ENCODE measurements at places on chromosomes 1 and 21.

GRCh38 chr21:31254131-31254530 is 89.9 kb downstream of the TIAM1 start:
- DNase-seq: no peak

DNA sequence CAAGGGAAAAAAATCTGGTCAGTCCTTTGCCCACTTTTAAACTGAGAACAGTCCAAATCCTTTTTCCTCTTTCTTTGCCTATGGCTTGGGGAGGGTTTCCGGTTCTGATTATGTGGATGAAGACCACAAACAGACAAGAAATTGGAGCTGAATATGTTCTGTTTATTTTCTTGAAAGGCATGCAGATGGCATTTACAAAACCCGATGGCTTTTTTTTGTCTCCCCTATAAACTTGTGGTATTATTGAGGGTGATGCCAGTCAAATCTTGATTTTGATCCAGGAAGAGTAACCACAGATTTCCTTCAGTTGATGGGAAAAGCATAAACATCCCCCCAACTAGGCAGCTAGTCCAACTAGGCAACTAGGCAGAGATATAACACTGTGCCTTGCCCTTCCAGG is 38.9 kb downstream of the PLPP3 start:
- no peak for DNase-seq

GRCh38 chr1:94614996-94615395 is 73.4 kb upstream of the F3 start:
- no peak for DNase-seq

- DNase-seq: no peak
These were observed 667 bp upstream of the CYB561D1 start for GRCh38 chr1:109493227-109493626.

- no peak for DNase-seq
These were observed 49.9 kb upstream of the EDN2 start for GRCh38 chr1:41534181-41535076.

GRCh38 chr1:29439615-29440014 is 203.3 kb downstream of the PTPRU start:
- DNase-seq: no peak

DNA sequence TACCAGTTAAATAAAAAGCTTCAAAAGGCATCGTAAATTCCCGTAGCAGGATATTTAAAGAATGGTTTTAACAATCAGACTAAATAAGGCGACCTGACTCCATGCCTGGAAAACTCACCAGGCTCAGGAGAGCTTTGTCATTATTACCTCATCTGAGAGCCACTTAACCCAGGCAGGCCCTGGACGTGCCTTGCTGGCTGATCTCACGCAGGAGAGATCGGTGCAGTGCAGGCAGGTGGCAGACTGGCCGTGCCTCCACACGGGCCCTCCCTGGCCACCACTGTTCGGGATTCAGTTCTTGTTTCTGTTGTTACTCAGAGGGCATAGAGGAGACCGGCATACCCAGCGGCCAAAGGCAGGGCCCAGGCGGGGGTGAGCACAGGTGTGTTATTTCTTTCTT is 6.4 kb downstream of the MT1HL1 start:
- DNase-seq: no peak

- no peak for DNase-seq
These were observed 1.4 kb downstream of the DVL1 start for GRCh38 chr1:1347663-1348419.

GRCh38 chr21:43929217-43929971 is 64.4 kb downstream of the AGPAT3 start:
- DNase-seq: no peak

GRCh38 chr1:183075861-183076260 is 52.6 kb downstream of the LAMC1 start:
- DNase-seq: no peak

- no peak for DNase-seq
These were observed 55.3 kb upstream of the SAMD13 start for GRCh38 chr1:84246213-84246612.

- no peak for DNase-seq
These were observed 42.8 kb downstream of the DISP3 start for GRCh38 chr1:11521582-11522399.

DNA sequence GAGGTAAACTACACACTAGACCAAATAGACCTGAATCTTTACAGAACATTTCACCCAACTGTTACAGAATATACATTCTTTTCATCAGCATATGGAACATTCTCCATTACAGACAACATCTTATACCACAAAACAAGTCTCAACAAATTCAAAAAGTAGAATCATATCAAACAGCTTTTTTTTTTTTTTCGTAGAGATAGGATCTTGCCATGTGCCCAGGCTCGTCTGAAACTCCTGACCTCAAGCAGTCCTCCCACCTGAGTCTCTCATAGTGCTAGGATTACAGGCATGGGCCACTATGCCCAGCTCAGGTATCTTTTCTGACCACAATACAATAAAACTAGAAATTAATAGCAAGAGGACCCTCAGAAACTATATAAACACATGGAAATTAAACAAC is 36.5 kb downstream of the HSF2BP start:
- DNase-seq: no peak

DNA sequence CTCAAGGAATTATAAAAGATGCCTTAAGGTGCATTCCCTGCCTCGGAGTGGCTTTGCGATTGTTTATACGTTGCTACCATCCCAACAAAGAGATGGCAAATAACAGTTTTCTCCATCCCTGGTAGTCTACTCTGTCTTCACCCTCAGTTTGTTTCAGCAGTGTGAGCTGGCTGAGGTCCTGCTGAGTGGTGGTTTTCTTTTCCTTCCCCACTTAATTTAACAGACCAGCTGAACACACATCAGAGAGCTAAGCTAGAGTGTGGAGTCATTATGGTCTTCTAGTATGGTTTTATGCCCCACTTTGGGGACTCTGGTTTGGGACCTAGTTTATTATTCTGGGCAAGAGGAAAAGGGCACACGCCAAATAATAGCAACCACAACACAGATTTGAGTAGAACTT is 2.2 kb downstream of the PIGV start:
- DNase-seq: no peak

DNA sequence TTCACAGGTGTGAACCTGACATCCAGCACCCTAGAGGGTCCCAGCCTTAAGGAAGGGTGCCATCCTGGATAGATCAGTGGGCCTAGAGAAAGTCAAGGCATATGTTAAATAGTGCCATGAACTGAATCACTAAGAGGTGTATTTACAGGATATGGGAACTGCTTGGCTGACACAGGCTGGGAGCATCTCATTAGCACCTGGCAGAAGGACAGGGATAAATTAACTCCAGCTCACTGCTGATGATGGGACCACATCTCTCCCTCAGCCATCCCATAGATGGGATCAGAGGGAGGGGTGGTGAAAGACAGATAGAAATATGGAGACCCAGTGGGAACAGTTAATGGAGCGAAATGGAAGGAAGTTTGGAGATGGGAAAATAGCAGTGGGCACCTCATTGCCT is 122.0 kb downstream of the IGSF21 start:
- no peak for DNase-seq

GRCh38 chr1:239276051-239276450 is 110.3 kb upstream of the CHRM3 start:
- DNase-seq: no peak

- no peak for DNase-seq
These were observed 1.3 kb downstream of the MEF2D start for GRCh38 chr1:156499194-156499841.

GRCh38 chr1:15526021-15526489 is 593 bp upstream of the DNAJC16 start:
- no peak for DNase-seq

- no peak for DNase-seq
These were observed 136.8 kb upstream of the IGSF21 start for GRCh38 chr1:17970757-17971156.

GRCh38 chr1:158371188-158371953 is 17.7 kb downstream of the CD1E start:
- peak; percentile 5 for DNase-seq

DNA sequence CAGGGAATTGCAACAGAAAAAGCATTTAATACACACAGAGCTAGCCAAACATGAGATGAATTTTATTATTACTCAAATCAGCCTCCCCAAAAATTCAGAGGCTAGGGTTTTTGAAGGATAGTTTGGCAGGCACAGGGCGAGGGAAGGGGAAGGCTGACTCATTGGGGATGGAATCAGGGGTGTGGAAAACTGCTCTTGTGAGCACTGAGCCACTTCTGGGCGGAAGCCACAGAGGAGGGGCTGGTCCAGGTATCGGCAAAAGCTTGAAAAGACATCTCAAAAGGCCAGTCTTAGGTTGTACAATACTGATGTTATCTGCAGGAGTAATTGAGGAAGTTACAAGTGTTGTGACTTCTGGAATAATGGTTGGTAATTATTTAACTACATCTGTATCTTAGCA is 109.4 kb downstream of the TLR5 start:
- no peak for DNase-seq

- DNase-seq: peak; percentile 18
These were observed 219.8 kb upstream of the DUSP10 start for GRCh38 chr1:221961532-221962292.

DNA sequence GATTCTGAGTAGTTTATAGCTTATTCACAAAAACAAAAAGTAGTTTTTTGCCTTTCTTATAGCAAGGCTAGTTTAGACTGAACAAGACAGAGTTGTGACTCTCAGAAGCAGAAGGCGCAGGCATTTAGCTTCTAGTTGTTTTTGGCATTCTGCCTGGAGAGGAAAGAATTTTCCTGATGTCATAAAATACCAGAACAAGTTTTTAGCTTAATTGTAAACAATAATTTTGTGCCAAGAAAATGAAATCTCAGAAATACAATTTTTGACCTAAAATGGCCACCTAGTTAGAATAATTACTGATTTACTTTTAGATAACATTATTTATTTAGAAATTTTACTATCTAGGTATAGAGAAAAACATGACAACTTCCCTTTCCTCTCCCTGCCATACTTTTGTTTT is 1.0 kb downstream of the DNAJB4 start:
- DNase-seq: no peak

GRCh38 chr1:89051300-89051954 is 13.6 kb downstream of the GBP1 start:
- no peak for DNase-seq

GRCh38 chr1:195958131-195958530 is 650.1 kb downstream of the KCNT2 start:
- no peak for DNase-seq

DNA sequence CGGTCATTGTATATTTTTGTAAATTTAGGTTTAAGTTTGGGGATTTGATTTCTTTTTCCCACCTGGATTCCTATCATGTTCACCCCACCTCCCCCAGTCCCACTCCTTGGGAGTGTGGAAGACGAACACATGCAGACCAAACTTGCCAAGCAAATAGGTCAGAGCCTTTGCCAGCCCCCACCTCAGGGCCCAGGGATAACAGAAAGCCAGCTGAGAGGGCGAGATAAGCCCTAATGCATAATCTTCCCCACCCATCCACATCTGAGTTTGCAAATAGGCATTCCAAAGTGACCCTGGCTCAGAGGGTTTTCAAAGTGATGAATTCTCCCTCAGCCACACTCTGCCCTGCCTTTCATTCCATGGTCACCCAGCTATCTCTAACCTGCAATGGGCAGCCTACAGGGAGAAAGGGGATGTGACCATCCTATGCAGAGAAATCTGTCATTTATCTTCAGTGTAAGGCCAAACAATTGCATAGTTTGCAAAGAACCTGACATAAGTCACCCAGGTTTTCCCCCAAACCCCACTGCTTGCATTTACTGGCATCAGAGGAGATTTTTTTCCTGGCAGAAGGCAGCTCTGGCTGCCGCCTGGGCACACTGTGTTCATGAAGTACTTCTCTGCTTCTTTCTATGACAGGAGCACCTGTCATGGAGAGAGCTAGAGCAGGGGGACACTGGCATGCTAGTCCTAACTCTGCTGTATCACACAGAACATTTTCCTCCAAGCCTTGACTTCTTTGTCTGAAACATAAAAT is 69.0 kb upstream of the NFIA start:
- DNase-seq: no peak

- DNase-seq: no peak
These were observed 2.2 kb upstream of the HSD3B1 start for GRCh38 chr1:119504831-119505230.

GRCh38 chr1:36606641-36607262 is 124.0 kb upstream of the CSF3R start:
- DNase-seq: no peak

DNA sequence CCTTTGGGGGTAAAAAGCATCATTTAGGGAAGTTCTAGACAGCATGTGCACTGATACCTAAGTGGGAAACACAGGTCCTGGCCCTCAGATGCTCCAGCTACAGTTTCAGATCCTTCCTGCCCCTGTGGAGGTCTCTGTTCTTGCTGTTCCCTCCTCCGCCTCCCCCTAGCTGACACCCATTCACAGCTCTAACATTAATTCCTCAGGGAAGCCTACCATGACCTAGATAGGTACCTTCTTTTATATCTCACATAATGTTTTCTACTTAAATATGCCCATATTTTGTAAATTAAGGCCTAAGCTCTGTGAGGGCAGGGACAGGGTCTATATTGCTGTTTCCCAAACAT is 11.3 kb downstream of the TSPAN2 start:
- DNase-seq: no peak

DNA sequence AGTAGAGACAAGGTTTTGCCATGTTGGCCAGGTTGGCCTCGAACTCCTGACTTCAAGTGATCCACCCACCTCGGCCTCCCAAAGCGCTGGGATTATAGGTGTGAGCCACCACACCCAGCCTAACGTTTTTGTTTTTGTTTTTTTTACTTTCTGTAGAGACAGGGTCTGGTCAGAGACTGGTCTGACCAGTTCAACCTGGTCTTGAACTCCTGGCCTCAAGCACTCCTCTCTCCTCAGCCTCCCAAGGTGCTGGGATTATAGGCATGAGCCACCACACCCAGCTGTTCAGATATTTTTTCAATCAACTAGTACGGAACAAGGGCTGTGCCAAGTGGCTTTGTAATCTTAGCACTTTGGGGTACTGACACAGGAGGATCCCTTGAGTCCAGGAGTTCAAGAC is 209.5 kb downstream of the RERE start:
- no peak for DNase-seq

- DNase-seq: no peak
These were observed 370 bp downstream of the PERM1 start for GRCh38 chr1:981491-981954.

GRCh38 chr1:163709636-163710035 is 387.9 kb downstream of the NUF2 start:
- no peak for DNase-seq

- no peak for DNase-seq
These were observed 101.2 kb upstream of the SLC2A1 start for GRCh38 chr1:43059640-43060574.

GRCh38 chr1:58715108-58715507 is 15.2 kb upstream of the MYSM1 start:
- no peak for DNase-seq

GRCh38 chr1:204617256-204618147 is 68.0 kb downstream of the LRRN2 start:
- DNase-seq: no peak

GRCh38 chr1:200654660-200655059 is 15.0 kb downstream of the DDX59 start:
- DNase-seq: no peak

- no peak for DNase-seq
These were observed 664.2 kb downstream of the PTPRC start for GRCh38 chr1:199303035-199303434.

GRCh38 chr1:19432943-19433718 is 52.2 kb downstream of the CAPZB start:
- no peak for DNase-seq
